NCI-H526 (cell line): ENCODE measurements at places on chromosomes 3 and 15.

- DNase-seq = no peak
Observed at GRCh38 chr15:98842973-98843285, 164.7 kb downstream of the PGPEP1L start.

GRCh38 chr15:33985287-33985686 is 17.0 kb downstream of the CHRM5 start:
- DNase-seq = no peak

DNA sequence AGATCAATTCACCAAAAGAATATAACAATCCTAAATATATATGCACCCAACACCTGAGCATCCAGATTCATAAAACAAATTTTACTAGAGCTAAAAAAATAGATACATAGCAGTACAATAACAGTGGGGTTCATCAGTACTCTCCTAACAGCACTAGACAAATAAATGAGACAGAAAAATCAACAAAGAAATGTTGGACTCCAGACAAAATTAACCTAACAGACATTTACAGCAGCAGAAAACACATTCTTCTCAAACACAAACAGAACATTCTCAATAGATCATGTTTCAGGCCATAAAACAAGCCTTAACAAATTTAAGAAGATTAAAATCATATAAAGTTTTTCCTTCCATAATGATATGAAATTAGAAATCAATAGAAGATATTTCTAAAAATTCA is 124.8 kb upstream of the NECTIN3 start:
- DNase-seq = no peak

DNA sequence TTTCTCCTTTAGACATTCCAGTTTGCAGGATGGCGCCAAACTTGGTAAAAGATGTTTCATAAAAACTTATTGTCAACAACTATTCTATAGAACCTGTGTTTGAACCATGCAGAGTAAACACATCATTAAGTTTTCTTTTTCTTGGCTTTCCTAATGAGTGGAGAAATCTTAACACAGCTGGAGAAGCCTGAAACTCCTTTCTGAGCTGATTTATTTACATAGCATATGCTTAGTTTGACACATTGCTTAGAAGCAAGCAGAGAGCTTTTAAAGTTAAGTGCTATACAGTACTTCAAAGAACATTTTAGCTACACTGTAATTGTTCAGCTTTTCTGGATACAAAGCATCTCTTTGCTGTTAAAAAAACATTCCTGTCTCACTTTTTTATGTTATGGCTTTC is 61.0 kb upstream of the PAQR5 start:
- no peak for DNase-seq

GRCh38 chr3:69321301-69322157 is 64.4 kb downstream of the FRMD4B start:
- DNase-seq = no peak

- DNase-seq = no peak
Observed at GRCh38 chr3:151563305-151563704, 102.4 kb upstream of the IGSF10 start.

GRCh38 chr3:84980011-84980410 is 21.2 kb downstream of the CADM2 start:
- no peak for DNase-seq

DNA sequence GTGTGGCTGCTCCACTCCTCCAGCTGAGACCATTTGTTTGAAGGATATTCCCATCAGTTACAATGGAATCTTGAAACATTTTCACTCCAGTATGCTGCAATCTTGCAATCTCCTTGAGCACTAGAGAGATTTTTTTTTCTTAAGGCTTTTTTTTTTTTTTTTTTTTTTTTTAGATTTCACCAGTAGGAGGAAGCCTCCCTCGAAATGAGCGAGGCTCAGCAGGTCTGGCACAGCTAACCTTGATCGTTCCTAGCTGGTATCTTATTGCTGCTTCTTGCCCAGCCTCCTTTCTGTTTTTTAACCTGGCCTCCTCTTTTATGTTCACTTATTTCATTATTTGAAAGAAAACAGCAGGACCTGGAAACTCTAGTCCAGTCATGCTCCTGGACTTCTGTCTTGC is 48.1 kb downstream of the RAP2B start:
- no peak for DNase-seq

GRCh38 chr3:82416830-82417229 is 655.4 kb upstream of the GBE1 start:
- no peak for DNase-seq

GRCh38 chr3:145704020-145704419 is 457.0 kb downstream of the PLOD2 start:
- no peak for DNase-seq

DNA sequence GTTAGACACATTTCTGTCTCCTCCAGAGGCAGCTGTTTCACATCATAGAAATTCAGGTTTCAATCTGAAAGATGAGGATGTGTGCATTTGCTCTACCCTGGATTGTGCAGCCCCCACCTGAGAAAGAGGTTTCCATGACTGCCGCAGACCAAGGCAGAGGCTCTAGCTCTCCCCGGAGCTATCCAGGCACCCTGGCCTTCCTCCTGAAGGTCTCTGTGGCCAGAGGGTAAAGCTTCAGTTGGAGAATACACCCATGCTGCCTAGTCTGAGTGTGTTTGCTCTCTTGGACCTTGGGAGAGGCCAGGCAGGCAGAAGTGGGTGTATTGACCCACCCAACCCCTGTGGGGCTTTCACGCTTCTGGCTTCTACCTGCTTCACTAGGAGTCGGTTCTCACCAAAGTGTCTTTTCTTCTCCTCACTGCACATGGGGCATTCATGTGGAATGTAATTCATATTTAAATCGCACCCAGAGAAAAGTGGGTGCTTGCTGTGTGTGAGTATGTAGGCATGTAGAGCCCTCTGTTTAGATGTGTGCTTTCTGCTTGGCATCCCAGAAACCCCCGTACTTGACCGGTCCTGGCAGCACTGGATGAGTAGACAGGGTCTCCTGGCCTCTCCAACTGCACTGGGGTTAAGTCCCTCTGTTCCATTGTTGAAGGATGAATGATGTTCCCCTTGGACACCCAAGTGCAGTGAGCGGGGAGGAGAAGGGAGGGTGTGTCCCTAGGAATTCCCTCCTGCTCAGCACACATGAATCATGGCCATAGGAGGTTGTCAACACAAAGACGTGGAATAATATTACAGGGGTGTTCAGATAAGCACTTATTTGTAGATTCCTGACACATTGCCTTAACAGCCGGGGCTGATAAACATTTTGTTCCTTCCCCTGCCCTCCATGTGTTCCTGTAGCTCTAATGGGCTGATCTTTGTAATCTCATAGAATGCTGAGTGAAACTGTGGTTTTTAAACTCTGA is 20.3 kb upstream of the RAB6B start:
- no peak for DNase-seq

DNA sequence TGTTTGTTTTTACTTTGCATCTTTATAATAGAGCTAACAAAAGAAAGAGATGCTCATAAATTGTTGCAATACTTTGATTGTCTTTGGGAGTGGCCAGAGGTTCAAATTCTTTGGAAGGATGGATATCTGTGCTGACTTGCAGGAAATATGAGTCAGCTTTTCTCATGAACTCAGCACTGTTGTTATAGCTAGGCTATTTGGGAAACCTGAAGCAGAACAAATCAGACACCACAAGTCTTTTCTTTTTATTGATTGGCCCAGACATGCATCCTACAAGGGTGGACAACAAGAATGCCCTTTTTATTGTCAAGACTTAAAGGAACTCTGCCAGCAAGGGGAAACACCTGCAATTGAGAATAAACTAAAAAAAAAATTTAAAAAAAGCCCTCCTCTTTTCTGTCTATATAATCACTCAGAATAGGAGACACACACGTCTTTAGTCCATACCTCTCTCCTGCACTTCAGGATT is 4.6 kb upstream of the DENND4A start:
- no peak for DNase-seq
